Ovary (tissue), 10 donors: ENCODE measurements at places on chromosomes 1 and 21. TPM values are rescaled to one million over a fixed set of nuclear protein-coding genes. Genes with fewer than 3 reads are reported as not detected.

GRCh38 chr1:24925082-24925779, 4.8 kb downstream of the RUNX3 start:
- H3K4me1 ChIP-seq = no peaks in the 10 kb centered on the region
- DNase-seq = no peak
- no peaks in the 10 kb centered on the region for H3K27me3 ChIP-seq

- no peaks in the 10 kb centered on the region for H3K27me3 ChIP-seq
- no peak overlapping the region for H3K4me3 ChIP-seq
- no peak overlapping the region for H3K27ac ChIP-seq
- no peak for DNase-seq
Measured at GRCh38 chr1:18354612-18355011, 126.1 kb upstream of the KLHDC7A start.

GRCh38 chr1:65045022-65045817, 78.9 kb upstream of the JAK1 start:
- DNase-seq = no peak
- H3K27me3 ChIP-seq = no peaks in the 10 kb centered on the region
- no peak overlapping the region for H3K27ac ChIP-seq
- no peak overlapping the region for H3K4me3 ChIP-seq

DNA sequence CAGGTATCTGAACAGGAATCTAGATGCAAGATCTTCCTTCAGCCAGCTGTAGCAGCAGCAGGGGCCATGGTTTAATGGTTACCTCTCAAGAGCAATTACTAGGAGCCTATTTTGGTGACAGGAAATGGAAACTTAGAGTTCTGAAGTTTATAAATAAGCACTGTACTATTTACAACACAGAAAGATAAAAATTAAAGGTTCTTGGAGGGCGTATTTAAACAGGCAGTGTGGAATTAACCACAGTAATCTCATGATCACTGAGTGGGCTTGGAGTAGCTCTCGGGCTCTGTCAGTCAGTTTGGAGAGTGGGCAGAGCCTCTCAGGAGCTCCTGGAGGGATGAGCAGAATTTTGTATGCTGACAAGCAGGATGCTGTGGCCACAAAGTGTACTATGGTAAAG, 10.2 kb upstream of the FCRL5 start:
- no peak overlapping the region for H3K4me3 ChIP-seq
- H3K36me3 ChIP-seq = no peaks in the 10 kb centered on the region
- H3K27me3 ChIP-seq = no peaks in the 10 kb centered on the region
- no peaks in the 10 kb centered on the region for H3K4me1 ChIP-seq
- no peak overlapping the region for H3K27ac ChIP-seq

DNA sequence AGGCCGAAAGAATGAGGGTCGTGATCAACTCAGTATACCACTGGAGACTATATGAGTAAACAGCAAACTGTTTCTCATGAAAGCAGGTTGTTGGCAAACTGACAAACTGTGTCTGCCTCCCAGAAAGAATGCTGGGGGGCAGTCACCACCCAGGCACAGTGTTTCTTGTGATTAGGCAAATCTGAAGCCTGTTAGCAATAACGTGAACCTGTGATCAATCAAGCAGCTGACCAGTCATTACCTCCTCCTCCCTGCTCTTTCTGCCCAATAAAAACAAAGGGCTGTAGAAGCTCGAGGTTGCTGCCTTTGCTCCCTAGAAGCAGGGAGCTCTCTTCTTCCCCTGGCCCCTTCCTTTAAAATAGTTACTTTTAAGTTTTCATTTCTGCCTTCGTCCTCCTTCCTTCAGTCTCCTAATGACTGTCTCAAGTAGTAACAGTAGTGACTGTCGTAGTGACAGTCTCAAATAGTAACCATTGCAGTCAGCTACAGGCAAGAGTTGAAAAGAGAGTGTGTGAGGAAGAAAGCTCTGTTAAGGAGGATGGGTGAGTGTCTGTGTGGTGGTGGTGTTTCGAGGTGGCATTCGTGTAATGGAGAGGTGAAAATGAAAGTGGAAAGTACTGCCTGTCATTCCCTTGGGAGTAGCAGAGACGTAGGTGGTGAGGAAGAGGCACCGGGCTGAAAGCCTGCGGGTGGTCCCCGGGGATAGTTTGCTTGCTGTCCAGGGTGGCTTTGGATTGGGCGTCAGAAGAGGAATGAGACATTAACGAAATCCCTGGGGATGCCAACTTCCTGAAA, 14.5 kb downstream of the HHAT start:
- no peaks in the 10 kb centered on the region for H3K4me1 ChIP-seq
- DNase-seq = no peak
- peak overlapping the region; percentile 26 for H3K4me3 ChIP-seq
- no peaks in the 10 kb centered on the region for H3K36me3 ChIP-seq

GRCh38 chr21:14548779-14549178, 2.7 kb upstream of the SAMSN1 start:
- no peak overlapping the region for H3K4me3 ChIP-seq
- no peaks in the 10 kb centered on the region for H3K4me1 ChIP-seq
- DNase-seq = no peak
- H3K27ac ChIP-seq = no peak overlapping the region
- H3K27me3 ChIP-seq = no peaks in the 10 kb centered on the region
- no peaks in the 10 kb centered on the region for H3K36me3 ChIP-seq

Gene OR4F29
- not detected for total RNA-seq

Gene KLHDC8A
- total RNA-seq = 287 TPM

Gene ABCD3
- 32.1 TPM for total RNA-seq

Gene DCST2
- 0.81 TPM for total RNA-seq
